T-helper 2 cell (primary cell): ENCODE measurements at places on chromosomes 4 and X.
A peak's percentile ranks its signal among the peaks of the same experiment; 100 is the strongest.

- peak; percentile 13 for DNase-seq
These were observed 85.4 kb upstream of the GBA3 start for GRCh38 chr4:22607382-22607781.

DNA sequence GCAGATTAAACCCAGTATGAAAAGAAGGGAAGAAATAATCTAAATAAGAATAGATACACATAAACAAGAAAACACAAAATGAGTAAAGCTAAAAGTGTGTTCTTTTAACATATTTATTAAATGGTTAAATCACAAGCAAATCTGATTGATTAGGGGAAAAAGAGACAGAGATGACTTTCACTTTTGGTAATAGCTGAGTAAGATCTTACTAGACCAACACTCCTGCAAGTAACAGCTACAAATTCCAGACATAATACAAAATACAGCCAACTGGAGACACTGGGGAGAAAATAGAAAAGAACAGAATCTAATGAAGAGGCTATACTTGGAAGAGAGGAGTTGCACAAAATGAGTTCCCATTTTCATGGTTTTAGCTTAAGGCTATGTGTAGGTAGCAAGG lies 33.5 kb downstream of the OR13H1 start:
- DNase-seq, result no peak

- peak; percentile 2 for DNase-seq
These were observed 122.2 kb downstream of the SHROOM4 start for GRCh38 chrX:50691820-50692219.

DNA sequence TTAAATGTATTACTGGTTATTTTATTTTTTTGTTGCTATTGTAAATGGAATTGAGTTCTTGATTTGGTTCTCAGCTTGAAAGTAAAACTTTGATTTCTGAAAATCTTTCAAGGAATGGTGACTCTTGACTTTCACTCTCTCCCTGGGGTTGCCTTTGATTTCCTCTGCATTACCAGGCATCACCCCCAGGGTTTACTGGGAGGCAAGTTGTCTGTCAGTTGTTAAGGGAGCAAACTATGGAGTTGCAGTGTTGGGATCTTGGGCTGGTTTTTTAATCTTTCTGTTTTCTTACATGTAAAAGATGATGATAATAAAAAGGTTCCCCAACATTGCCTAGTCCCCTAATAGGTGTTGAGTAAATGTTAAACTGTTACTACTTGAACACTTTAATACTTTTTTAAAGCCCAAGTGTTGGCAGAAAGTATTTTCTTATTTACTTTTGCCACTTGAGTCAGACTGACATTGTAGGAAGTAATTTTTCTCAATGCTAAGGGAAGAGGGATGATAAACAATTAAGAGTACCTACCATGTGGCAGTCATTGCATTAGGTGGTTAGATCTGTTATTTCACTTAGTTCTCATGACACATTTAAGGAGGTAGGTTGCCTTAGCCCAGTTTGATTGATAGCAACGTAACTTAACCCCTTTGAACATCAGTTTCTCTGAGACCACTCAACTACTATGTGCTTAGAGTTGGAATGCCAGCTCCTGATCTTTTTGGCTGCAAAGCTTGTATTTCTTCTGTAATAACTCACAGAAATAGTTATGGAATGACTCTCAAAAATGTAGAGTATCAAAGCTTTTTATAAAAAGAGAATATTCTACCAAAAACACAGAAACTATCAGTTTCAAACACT lies 67.1 kb downstream of the DCLK2 start:
- no peak for DNase-seq

DNA sequence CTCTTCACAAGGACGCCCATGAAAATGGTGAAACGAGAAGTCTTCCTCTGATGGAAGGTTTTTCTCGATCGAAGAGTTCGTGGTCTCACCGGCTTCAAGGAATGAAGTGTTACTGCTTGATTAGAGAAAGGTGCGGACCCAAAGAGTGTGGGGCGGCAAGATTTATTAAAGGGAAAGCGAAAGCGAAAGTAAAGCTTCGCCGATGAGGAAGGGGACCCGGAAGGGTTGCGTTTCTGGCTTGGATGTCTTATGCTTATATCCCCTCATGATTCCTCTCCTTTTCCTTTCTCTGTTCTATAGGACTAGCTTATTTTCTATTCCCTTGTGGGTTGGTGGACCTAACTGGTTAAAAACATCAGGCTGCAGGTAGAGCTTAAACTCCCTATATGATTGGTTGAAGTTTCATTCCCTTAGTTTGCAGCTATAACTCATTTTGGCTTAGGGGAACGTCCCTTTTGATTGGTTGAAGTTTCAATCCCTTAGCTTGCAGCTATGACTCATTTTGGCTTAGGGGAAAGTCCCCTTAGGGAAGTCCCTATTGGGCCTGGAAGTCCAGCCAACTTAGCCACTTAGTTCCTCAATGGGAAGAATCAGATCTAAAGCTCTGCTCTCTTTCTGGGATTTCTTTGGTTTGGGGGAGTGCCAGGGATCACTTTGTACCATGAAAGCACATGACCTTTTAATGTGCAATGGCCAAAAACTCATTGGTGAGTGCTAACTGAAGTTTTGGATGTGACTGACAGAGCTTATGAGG lies 1025.0 kb upstream of the PCDH10 start:
- DNase-seq, result no peak

DNA sequence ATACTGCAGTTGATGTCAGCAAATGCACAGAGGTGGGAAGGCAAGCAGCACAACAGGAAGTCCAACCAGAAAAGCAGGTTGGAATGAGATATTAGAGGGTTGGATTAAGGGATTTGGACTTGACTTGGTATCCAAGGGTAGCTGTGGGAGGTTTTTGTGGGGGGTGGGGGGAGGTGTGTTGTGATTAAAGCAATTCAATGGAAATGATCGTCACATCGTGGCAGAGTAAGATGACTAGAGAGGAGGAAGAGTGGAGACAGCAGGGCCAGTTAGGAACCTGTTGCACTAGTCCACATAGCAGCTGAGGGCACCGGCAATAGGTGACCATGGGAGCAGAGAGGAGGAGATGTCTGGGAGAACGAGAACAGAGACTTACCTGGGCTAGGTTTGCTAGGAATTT lies 2.4 kb downstream of the SLC25A43 start:
- no peak for DNase-seq

DNA sequence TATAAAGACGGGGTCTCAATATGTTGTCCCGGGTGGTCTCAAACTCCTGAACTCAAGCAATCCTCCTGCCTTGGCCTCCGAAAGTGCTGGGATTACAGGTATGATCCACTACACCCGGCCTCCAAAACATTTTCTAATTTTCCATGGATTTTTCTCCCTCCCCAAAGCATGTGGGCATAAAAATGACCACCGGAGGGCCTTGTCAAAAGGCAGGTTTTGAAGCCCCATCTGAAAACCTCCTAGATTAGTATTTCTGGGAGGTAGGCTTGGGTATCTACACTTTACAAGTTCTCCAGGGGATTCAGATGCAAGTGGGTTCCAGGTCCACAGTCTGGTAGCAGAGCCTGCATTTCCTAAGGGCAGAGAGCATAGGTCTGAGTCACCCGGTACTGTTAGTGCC lies 1.4 kb upstream of the GPR173 start:
- no peak for DNase-seq

- no peak for DNase-seq
These were observed 131.6 kb upstream of the EMCN start for GRCh38 chr4:100649417-100649816.

DNA sequence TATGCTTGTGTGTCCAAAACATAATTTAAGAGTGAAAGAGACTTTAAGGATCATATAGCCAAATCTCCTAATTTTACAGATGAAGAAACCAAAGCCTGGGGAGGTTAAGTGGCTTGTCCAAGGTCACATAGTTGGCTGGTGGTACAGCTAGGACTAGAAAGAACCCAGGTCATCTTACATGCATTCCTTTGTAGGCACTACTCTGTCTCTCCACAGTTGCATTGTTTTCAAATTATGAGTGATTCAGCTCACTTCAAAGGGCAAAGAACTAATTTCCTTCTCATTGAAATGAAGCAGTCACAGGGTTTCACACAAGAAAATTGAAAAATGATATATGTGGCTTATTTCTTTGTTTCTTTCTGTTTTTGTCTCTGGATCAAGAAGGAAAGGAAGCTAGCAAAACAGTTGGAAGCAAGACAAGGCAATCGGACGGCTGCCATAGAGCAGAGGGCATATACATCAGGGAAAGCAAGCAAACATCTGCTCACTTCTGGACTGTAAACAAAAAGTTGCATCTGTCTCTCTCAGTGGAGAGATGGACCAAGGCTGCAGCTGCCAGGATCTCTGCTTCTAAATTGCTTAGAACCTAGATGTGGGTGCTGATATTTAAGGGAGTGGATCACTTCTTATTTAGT lies 107.5 kb upstream of the AMOT start:
- no peak for DNase-seq

GRCh38 chr4:111216791-111217190 lies 593.9 kb upstream of the PITX2 start:
- no peak for DNase-seq

DNA sequence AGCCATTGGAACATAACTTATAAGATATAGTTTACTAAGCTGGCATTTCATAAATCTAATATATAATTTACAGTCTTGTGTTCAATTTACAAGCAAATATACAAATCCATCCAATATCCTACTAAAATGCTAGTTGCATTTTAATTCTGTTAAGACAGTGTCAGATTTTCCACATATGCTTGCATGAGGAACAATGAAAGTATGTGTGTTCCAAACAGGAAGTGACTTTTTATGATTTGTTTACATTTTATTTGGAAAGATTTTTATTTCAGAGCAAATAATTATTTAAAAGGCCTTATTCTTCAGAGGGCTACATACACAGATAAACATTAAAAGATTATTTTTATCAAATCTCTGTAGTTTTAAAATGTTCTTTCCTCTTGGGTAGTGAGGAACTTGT lies 130.1 kb downstream of the KLHL34 start:
- DNase-seq, result no peak

DNA sequence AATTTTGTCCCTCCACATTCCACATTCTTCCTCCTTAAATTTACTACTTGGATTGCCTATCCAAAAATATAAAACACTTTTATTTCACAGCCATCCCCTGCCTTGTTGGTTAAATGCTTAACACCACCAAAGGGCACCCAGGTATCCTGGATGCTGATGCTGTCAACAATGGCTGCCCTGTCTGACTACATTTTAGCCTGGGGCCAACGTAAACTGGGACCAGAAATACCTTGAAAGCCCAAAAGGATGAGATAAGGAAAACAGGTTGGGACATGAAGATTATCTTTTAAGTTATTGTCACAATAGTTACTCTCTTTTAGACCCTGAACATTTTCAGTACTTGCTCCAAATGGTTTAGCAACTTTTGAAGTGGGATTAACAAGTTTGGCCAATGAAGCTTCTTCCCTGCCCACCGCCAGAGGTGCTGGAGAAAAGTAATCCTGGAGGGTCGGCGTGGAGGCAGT lies 775 bp upstream of the YIPF6 start:
- no peak for DNase-seq

DNA sequence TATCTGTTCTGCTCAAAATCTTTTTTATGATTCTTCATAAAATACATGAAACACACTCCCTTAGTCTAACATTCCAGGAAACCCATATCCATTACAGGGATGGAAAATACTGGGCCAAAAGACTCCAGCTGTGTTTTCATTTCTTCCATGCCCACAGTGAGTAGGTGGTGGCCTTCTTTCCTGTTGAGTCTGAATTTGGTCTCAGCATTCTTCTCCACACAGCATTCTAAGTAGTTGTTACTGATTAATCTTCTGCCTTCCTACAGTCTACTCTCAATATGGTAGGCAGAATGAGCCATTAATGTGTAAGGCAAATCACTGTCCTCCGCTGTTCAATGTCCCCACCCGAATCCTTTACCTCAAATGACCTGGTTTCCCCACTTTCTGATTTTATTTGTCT lies 370.6 kb upstream of the RPS6KA3 start:
- DNase-seq, result no peak

GRCh38 chr4:15547392-15547791 lies 77.7 kb downstream of the CC2D2A start:
- DNase-seq, result peak; percentile 17

- no peak for DNase-seq
These were observed 6.5 kb upstream of the STBD1 start for GRCh38 chr4:76300012-76300411.

- no peak for DNase-seq
These were observed 586 bp downstream of the HERC5 start for GRCh38 chr4:88457307-88458103.

GRCh38 chr4:147923854-147924253 lies 192.0 kb downstream of the ARHGAP10 start:
- no peak for DNase-seq

DNA sequence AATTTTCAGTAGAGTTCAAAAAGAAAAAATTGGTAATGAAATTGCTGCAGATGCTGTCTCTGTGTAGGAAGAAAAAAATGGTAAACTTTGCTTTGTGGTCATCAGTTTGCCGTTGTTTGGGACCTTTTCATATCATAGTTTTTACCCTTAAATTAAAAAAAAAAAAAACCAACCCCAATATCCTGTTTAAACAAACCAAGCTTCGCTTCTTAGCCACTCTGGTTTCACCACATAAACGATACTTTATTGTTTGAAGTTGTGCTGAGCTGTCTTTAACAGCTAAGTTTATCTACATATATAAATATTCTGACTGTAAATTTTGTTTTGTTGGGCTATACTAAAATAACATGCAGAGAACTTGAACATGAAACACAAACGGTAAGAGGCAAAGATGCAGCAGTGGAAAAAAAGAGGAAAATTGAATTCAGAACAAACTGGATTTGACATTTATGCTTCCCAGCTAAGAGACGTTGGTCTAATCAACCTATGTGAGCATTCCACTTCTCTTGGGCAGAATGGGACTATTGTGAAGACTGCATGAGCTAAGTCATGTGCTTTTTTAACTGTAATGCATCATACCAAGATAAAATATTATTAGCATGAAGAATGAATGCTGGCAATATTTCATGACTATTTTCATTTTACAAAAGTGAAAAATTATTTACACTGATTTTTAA lies 15.7 kb upstream of the H2AZ1 start:
- no peak for DNase-seq

DNA sequence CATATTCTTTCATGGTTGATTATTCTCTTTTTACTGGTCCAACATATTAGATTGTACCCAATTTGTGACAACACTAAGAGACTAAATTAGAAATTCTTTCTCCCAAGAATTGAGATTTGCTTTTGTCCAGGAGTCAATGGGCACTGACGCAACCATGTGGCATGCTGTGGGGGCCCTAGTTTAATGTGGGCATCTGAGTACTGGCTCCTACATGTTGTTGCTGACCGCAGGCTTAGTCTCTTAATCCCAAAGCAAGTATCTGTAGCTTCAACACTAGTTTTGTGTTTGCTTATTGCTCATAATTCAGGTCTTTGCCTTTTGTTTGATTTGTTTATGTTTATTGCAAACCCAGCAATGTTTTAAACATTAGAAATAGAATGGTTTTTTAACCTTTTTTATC lies 263.4 kb upstream of the NDST4 start:
- no peak for DNase-seq

DNA sequence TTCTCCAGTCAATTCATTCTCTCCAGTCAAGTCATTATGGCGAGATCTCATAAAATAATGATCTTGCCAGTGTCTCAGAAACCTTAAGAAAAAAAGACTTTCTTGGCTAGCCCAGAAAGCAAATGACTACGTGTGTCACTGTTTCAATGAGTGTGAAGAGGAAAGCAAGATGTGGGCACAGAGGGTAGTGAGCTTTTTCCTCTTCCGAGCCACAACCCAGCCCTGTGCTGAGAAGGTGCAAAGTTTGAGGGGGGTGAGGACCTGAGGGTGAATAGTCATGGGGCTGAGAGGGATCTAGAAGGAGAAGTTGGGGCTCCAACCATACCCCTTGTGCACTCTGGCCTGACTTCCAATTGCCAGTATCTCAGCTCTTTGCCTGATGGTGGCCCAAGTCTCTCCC lies 85.6 kb upstream of the EGFL6 start:
- no peak for DNase-seq

- no peak for DNase-seq
These were observed 33.1 kb downstream of the IL15 start for GRCh38 chr4:141669501-141669900.

GRCh38 chrX:12425496-12425895 lies 287.2 kb downstream of the FRMPD4 start:
- no peak for DNase-seq
